ENCODE measurements at places on chromosomes 2 and 18. TPM values are rescaled to one million over a fixed set of nuclear protein-coding genes. Genes with fewer than 3 reads are reported as not detected.

DNA sequence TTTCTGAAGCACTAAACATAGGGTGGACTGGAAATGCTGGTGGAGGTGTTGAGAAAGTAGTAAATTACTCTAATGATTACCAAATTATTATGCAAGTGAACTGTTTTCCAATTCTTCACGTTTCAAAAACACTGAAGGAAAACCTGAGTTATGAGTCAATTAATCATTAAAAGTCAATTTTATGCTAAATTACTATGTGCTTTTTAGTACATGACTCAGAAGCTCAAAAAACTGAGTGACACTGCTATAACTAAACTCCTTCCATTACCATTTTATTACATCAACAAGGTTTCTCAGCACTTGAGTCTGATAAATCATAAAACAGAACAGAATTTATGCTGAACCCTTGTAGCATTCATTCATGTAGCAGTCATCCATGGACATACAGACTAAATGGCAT is 20.4 kb downstream of the CHMP3 start:
- no peak for DNase-seq

GRCh38 chr18:12851716-12852115 is 32.3 kb downstream of the PTPN2 start:
- no peak for DNase-seq

DNA sequence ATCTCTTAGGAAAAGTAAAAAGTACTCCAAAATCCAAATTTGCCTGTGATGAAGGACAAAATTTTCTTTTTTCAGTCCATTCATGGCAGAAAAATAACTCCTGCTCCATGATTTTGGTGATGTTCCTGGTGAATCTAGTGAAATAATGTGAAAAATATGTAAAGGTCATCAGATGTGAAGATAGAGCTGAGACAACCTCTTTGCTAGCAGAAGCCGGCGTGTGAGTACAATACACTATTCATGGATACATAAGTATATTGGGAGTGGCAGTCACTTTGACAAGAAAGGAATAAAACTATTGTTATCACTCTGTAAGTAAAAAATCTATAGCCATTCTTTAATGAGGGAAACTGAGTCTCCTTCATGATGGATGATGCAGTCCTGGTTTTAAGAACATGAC is 6.3 kb upstream of the SLC1A4 start:
- no peak for DNase-seq

DNA sequence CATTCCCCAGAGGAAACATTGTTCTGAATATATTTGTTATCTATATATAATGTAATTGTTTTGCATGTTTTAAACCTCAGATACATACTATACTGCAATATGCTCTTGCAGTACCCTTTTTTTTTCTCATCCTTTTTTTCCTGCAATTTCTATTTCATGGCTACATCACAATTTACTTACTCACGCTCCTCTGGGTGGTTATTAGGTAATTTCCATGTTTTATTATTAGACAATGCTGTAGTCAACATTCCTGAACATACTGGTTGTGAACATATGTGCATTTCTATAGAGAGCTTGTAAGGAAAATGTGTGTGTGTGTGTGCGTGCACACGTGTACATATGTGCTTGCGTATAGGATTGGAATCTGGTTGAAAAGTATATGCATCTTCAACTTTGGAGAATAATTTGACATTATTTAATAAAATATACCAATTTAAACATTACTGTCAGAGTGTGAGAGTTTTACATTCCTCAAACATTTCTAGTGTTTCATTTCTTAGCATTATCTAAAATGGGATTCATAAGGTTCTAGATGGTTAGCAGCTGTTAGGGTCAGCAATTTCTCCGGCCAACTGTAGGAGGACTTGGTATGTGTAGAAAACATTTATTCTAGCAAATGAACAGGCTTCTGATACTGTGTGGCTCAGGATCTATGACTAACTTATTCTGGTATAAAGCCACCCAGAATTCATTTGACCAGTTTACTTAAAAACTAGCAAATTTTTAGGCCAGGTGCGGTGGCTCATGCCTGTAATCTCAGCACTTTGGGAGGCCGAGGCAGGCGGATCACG is 22.4 kb downstream of the NCOA1 start:
- no peak for DNase-seq

Gene TCF7L1
- not detected for total RNA-seq

DNA sequence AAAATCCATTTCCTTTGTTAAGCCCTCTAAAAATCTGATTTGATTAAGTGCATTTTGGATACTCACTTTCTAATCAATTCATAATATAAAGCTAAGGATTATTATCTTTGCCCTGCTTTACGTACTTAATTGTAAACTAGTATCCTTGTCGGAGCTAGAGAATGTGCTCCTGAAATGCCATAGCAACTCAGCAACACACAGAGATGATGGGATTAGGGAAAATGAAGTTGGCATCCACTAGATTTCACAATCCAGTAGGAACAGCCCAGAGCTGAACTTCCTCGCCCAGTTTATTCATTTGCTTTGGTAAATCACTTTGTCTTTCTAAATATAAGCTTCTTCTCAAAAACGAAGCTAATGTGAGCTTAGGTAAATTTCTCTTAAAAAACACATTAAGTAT is 386.3 kb downstream of the CTNNA2 start:
- no peak for DNase-seq

Gene TMEM198
- total RNA-seq = 1.1 TPM

DNA sequence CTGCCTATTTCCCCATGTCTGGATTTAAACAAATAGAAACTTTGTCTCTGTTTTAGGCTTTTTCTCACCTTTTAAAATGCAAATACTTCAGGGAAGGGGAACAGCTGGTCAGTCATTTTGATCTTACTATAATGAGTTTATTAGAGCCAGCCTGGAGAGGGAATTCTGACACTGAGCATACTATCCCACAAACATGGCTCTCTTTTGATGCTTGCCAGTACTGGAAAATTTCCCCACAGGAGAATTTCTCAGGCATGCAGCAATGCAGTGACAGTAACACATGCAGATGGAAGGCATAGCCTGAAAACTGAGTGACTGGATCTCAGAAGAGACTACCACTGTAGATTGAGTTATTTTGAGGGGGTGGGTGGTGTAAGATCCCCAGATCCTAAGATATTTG is 974.3 kb upstream of the CELF4 start:
- no peak for DNase-seq

DNA sequence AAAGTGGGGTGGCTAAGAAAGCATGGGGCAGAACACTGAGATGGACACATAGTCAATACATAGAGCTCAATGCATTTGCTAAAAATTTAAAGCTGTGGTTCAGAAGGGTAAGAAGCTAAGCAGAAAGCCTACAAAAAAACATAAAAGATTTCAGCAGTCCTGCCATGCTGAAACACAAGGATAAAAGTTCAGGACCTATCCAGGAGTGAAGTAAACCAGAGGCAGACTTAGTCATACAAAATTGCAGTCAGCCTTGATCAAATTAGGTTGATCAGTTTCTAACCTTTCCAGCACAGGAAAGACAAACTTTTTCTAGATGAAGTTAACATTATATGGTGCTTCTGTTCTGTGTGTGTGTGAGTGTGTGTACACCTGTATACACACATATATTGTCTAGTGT is 120.8 kb upstream of the RBMS1 start:
- no peak for DNase-seq

DNA sequence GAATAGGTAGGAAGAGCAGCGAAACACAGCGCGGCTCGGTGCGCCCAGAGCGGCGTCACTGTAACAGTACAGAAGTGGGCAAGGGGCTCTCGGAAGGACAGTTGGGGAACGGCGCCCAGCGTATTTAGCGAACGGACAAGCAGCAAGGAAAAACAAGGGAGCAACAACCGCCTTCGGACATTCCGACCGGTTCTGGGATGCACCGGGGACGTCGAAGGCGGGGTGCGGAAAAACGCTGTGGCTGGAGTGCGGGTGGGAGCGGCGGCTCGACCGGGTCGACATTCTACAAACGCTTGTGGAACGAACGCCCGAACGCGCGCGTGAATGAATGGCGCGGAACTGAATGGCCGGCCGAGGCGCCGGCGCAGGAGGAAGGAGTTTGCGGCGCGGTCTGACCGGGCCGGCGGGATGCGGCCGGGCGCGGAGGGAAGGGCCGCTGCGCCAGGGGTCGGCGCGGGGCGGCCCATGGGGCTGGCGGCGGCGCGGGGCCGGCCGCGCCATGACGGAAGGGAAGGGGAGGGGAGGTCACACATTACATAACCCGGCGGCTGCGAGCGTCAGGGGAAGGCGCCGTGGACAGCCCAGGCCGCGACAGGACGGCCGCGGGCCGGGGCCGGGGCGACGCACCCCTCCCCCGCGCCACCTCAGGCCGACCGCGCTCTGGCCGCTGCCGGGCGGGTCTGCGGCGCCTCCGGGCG is 605 bp downstream of the REV1 start:
- DNase-seq = peak; percentile 71

- no peak for DNase-seq
These were observed 63.8 kb downstream of the GREB1 start for GRCh38 chr2:11597538-11598225.

Gene EFHD1
- 7.6 TPM for total RNA-seq

Gene SERPINB8
- total RNA-seq = 7.3 TPM

DNA sequence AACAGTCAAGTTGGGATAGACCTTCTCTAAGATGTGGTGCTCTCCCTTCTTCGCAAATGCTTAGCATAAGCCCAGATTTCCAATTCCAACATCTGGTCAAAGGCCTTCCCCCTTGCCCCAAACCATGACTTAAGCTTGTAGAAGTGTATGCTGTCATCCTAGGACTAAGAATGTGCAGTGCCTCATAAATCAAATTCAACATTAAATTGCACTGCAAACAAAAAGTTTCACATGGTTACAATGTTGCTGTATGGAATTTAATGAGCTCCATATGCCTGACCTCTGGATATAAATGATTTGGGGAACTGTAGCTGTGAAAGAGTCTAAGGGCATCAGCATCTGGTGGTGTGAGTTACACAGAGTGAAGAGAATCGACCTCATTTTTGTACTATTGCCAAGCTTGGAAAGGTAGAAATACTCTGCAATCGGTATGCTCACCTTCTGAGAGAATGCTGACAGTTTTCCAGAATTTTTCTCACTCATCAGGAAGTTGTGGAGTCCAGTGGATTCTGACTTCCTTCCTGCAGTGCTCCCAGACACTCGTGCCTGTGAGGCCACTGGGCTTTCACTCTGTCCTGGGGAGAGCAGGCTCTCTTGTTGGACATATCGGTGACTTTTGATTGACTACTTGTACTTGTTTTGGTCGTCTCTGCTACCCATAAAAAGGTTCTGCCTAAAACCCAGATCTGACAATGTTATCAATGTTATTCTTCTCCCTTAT is 40.6 kb downstream of the FASTKD2 start:
- no peak for DNase-seq

DNA sequence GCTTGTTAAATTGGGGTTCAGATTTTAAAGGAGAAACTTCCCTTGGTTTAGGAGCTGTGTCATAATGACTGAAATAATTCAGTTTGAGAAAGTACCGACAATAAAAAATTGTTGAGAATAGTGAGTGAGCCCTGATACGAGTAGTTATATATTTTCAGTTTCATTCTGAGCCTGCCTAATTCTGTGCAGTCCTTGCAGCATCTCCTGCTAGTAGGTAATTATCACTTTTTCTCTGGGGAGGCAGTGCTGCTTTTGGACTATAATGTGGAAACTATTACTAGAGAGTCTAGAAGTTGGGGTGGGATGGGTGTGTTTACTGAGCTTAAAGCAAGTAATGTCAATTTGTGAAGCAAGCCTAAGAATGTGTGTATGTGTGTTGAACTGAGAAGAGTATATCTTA is 21.7 kb downstream of the ZNF638 start:
- DNase-seq = no peak

DNA sequence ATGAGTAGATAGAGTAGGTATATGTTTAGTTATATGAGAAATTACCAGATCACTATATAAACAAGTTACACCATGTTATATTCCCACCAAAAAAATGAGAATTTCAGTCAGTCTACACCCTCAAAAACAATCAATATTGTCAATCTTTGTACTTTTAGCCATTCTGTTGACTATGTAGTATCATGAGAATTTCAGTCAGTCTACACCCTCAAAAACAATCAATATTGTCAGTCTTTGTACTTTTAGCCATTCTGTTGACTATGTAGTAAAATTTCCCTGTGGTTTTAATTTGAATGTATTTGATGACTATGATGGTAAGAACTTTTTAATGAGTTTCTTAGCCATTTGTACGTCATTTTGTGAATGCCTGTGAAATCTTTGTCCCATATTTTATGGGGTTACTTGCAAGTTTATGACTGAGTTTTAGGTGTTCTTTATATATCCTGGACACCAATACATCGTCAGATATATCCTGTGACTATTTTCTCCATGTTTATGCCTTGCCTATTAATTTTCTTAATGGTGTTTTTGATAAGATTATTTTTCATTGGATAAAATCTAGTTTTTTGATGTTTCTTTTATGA is 528.4 kb upstream of the SPHKAP start:
- no peak for DNase-seq

DNA sequence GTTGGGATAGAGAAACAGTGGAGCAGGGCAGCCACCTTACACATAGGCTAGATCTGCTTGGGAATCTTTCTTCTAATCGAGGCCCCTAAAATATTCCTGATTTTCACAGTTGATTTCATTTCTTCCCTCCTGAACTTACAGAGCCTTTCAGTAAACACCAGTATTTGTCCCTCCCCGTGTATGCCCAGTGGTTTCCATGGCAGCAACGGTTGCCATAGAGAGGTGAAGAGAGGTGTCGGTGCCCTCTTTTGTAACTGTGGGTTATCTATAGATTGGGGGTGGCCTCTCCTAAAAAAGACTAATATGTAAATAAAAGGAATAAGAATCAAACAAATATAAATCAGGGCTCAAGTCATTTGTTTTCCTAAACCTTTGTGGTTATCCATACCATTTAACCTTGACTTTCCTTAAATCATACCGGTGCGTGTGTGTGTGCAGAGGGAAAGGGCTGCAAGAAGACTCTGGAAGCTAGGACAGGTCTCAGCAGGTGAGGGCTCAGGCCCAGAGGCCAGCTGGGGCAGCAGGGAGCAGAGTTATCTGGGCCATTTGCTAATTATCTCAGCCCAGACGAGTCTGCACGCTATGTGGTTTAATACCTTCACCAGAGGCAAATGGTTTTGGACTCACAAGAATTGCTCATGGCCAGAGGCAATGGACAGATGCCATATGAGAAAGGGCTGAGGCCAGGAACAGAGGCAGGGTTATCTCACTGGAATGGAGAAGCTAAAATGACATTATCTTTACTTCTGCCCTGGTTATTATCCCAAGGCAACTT is 35.5 kb downstream of the LIPG start:
- DNase-seq = no peak

DNA sequence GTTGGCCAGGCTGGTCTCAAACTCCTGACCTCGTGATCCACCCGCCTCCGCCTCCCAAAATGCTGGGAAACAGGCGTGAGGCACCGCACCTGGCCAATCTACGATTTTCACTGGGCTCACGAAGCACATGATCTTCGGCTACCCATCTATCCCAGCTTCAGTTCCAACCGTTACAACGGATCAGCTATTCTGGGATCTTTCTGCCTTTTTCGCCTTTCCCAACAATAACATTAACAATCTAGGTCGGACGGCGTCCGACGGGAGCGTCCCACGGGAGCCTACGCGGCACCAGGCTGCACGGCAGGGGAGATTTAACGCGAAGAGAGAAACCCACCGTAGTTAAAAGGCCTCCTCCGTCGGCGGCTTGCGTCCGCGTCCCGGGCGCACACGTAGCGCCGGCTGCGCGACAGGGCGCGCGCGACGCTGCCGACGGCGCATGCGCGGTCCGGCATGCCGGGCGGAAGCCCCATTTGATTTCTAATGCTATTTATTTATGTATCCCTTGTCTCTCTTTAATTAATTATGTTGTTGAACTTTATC is at the start of gene MSL3B:
Gene MSL3B (minus strand): TSS at position 394 of the 540 bp plus-strand sequence.
- DNase-seq = peak; percentile 80

GRCh38 chr2:1841461-1841860 is 97.1 kb upstream of the PXDN start:
- no peak for DNase-seq

GRCh38 chr2:19865151-19865550 is 36.6 kb downstream of the TTC32 start:
- no peak for DNase-seq
